AG10803 (cell line): ENCODE measurements at places on chromosomes 4 and X.

DNA sequence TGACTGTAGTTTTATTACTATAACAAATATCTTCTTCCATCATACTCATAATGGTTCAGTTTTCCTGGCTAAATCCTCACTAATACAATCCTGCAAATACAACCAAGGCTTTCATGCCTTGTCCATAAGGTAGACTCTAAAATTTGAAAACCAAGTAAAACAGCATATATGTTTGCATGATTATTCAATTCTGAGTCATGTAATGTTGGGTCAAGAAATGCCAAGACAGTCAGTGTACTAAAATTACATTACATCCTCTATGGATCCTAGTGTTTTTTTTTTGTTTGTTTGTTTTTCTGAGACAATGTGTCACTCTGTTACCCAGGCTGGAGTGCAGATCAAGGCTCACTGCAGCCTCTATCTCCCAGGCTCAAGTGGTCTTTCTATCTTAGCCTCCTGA is 38.6 kb upstream of the TEX13D start:
- DNase-seq, result no peak

DNA sequence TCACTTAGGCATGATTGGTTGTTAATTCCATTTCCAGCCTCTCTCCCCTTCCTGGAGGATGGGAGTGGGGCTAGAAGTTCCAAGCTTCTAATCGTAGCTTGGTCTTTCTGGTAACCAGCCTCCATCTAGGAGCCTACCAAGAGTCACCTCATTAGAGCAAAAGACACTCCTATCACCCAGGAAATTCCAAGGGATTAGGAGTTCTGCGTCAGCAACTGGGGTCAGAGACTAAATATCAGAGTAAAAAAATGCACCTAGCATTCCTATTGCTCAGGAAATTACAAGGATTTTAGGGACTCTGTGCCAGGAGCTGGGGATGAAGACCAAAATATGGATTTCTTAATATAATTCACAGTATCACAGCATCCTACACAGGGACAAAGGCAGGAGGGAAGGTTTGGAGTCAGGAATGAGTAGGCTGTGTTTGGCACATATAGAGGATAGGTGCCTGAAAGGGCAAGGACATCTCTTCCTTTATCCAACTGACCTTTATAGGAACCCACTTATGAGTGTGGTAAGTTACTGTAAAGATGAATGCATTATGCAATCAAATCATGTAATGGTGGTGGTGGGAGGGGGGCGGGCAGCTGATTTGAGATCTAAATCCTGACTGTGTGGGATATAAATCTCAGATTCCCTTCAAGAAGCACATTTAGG is 30.5 kb upstream of the LIMCH1 start:
- DNase-seq, result peak; percentile 51

GRCh38 chr4:78439328-78439727 is 112.2 kb upstream of the ANXA3 start:
- no peak for DNase-seq

GRCh38 chr4:110075891-110076290 is 122.5 kb downstream of the ELOVL6 start:
- no peak for DNase-seq
